Tongue (tissue), 3 donors: ENCODE measurements at places on chromosomes 6 and 20. TPM values are rescaled to one million over a fixed set of nuclear protein-coding genes. Genes with fewer than 3 reads are reported as not detected.

GRCh38 chr6:15550546-15551123 lies 112.2 kb downstream of the DTNBP1 start:
- DNase-seq: no peak

Gene MCCD1
- total RNA-seq: not detected

GRCh38 chr6:17476511-17476910 lies 83.1 kb downstream of the CAP2 start:
- DNase-seq: no peak

Gene FBXO30
- 25.7 TPM for total RNA-seq

Gene PCK1
- 0.72 TPM for total RNA-seq

DNA sequence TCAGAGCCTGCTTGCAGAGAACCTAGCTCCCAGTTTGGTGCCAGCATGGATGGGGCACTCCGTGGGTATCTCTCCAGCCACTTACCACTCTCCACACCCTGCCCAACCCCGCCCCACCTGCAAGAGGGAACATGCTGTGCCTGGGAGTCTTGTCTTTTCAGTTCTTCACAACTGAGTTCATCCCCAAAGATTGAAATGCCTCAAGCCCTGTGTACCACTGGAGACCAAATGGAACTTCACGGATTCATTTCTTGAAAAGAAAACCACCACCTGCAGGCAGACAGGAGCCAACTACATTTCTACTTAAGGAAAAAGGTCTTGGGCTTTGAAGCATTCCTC lies 50.1 kb downstream of the TRERF1 start:
- DNase-seq: no peak

DNA sequence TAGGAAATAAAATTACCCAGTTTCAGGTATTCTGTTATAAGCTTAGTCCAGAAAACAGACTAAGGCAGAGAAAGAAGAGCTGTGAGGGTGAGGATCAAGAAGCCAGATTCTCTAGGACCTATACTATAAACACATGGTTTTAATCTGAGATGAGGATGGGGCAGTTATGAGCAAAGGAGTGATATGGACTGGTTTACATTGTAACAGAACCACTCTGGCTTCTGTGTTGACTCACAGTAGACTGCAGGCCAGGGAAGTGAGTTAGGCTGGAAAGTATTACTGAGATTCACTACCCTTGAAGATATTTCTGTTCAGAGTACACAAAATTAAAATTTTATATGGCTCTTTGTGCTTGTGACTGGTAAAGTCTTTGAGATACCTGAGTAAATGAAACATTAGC lies 3.2 kb upstream of the RWDD1 start:
- no peak for DNase-seq

DNA sequence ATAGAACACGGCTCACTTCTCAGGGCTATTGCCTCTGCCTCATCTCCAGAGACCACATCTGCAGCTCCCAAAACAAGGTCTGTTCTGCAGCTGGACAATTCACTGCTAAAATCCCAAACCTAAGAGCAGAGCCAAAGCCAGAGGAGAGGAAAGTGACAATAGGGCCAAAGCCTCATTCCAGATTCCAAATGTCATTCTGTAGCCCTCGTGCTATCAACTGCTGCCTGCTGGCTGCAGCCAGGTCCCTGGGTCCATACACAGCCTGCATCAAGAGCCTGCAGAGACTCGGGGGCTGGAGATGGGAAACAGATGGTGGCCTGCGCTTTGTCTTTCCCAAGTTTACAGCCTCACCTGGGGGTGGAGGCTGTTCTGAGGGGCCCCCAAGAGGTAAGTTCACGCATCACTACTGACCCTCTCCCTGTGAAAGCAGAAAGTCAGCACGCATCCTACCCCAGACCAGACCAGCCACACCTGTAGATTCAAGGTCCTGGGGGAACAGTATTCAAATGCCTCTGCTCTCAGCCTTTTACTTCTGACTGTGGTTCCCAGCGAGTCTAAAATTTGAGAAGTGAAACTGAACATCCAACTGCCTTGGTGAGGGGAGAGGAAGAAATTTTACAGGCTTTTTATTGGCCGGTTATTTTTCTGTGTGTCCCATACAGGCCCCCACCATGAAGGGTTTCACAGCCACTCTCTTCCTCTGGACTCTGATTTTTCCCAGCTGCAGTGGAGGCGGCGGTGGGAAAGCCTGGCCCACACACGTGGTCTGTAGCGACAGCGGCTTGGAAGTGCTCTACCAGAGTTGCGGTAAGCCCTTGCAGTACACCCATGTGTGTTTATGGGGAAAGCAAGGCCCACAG lies at the start of gene LY86:
Gene LY86 (plus strand): TSS at position 657 of the 860 bp plus-strand sequence. CDS start 15 bp downstream, at position 672.
- peak; percentile 89 for DNase-seq

Gene MOG
- total RNA-seq: not detected
